AG10803 (cell line): ENCODE measurements at places on chromosomes 12 and 14.
A peak's percentile ranks its signal among the peaks of the same experiment; 100 is the strongest.

DNA sequence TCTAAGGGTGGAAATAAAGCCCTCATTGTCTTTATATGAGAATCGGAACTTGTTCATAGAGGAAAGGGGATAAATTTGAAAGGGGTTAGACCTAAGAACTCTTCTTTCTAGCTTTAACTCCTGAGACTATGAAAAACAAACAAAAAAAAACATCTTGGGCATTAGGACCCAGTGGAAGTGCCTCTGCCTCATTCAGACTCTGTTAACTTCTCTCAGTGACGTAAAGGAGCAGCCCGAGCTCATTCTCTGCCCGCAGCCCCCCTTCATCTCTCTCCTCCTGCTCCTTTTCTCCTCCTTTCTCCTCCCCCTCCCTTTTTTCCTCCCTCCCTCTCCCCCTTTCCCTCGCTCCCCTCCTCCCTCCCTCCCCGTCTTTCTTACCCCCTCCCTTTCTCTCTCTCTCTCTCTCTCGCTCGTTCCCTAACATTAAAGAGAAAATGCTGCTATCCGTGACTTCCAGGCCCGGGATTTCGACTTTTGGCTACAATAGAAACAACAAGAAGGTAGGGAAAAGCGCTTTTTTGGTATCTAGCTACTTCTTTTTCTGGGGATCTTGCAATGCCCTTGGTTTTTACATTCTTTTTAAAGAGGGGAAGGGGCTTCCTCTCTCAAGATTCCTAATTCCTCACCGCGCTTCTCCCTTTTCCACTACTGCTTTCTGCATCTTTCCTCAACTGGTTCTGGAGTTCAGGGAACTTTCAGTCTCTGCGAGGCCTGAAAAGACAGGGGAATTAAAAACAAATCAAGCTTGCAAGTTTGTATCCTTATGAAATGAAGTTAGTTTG lies at the start of gene RBMS2:
RBMS2 (plus strand) TSS at position 231 of the 782 bp plus-strand sequence; CDS start at position 435, 204 bp downstream.
- peak; percentile 91 for DNase-seq

GRCh38 chr14:35883677-35884293 lies 57.6 kb downstream of the BRMS1L start:
- DNase-seq = peak; percentile 32

- DNase-seq = no peak
These were observed 10.3 kb downstream of the RERGL start for GRCh38 chr12:18079541-18080246.

GRCh38 chr14:33978892-33979612 lies 28.2 kb upstream of the EGLN3 start:
- no peak for DNase-seq

DNA sequence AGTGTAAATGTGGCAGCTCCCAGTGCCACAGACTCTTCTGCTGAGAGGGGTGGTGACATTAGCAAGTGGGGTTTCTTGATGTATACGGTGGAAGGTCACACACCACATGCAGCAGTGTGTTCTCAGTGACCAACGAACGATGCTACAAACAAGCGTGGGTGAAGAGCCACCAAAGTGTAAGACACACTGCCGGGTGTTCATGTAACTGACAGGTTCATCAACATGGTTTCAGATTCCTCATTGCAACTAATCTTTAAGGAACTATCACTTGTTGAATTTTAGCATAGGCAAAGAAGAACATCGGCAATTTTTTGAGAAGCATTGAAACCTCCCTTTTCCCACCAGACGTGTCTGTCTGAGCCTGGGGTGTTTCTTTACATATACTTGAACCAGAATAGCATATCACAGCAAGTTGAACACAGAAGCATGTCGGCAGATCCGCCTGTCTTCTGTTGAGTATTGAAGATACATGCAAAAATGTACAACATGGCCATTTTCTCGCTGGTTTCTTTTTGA lies 58.8 kb downstream of the PPP2R5C start:
- DNase-seq = no peak

DNA sequence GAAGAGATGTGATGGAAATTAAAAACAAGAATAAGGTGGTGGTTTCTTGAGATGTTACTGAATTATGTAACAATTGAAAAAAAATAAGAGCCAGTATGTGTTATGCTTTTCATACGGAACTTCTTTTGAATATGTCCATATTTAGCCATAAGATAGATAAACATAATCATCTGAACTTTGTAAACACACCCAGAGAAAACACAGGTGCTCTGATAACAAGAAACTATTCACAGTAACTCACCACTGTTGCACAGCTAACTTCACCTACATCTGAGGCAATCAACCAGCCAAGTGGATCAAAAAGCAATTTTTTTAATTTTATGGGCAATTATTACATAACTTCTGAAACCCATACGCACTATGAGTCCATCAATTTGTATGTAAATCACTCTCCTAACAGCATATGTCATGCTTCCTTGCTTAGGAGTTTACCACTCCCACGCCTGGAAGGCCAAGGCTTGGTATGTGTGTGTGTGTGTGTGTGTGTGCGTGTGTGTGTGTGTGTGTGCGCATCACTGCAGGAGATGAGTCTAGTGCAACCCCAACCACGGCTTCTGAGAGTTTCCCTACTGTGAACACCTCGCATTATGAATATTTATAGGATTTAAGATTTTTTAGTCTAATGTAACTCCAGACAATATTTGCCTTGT lies 443.4 kb downstream of the BCAT1 start:
- no peak for DNase-seq

GRCh38 chr12:71474791-71475190 lies 35.2 kb downstream of the LGR5 start:
- peak; percentile 33 for DNase-seq

DNA sequence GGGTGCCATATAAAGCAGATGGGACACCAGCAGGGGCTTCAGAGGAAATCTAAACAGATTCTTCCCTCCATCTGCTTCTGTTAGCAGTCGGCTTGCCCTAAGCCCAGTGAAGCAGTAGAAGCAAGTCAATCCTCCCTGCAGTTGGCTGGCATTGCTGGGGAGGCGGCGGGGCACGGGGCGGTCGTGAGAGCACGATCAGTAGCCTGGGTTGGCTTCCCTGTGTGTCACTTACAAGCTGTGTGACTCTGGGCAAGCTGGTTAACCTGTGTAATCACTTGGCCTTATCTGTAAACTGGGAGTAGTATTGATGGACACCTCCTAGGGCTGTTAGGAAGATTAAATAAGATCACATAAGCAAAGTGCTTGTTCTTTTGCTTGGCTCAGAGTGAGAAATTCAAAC lies 19.4 kb downstream of the MYRFL start:
- no peak for DNase-seq
